ENCODE measurements at places on chromosomes 13 and 19.
A peak's percentile ranks its signal among the peaks of the same experiment; 100 is the strongest.

GRCh38 chr19:1875646-1876495 lies 9.4 kb downstream of the ABHD17A start:
- peak; percentile 98 for DNase-seq

DNA sequence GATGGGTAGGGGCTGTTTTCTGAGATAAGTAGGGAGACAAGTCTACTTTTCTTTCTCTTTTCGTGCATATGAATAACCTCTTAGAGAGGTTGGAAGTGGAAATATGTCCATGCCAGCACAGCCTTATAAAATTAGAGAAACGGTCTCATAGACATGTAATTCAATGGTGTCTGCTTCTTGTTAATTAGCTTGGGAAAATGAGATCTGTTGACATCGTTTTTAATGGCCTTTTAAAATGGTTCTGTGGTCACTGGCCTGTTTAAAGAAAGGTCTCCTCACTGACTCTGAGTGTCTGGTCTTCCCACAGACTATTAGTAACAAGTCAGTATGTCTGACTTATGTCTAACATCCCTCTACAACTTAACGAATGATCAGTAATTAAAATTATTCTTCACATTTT lies 487.1 kb downstream of the SLITRK6 start:
- DNase-seq = no peak

GRCh38 chr19:36916991-36917390 lies 859 bp downstream of the ZNF568 start:
- DNase-seq = no peak

- no peak for DNase-seq
Observed at GRCh38 chr13:103351035-103351828, 285.0 kb upstream of the SLC10A2 start.

DNA sequence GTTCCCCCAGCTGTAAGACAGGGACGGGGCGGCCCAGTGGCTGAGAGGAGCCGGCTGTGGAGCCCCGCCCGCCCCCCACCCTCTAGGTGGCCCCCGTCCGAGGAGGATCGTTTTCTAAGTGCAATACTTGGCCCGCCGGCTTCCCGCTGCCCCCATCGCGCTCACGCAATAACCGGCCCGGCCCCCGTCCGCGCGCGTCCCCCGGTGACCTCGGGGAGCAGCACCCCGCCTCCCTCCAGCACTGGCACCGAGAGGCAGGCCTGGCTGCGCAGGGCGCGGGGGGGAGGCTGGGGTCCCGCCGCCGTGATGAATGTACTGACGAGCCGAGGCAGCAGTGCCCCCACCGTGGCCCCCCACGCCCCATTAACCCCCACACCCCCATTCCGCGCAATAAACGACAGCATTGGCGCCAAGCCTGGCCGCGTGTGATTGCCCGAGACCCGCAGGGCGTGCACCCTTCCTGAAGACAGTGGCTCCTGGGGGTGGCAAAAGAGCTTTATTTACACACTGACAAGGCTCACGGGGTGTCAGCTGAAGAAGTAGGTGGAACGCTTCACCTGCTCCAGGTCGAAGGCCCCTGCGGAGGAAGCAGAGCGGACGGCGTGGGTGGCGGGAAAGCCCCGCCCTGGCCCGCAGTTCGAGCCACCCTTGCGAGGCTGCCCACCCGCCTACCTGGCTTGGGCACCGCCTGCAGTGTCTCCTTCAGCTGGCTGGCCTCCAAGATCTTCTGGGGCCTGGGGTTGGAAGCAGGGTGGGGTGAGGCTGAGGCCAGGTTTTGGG lies 16.4 kb downstream of the POLRMT start:
- no peak for DNase-seq

DNA sequence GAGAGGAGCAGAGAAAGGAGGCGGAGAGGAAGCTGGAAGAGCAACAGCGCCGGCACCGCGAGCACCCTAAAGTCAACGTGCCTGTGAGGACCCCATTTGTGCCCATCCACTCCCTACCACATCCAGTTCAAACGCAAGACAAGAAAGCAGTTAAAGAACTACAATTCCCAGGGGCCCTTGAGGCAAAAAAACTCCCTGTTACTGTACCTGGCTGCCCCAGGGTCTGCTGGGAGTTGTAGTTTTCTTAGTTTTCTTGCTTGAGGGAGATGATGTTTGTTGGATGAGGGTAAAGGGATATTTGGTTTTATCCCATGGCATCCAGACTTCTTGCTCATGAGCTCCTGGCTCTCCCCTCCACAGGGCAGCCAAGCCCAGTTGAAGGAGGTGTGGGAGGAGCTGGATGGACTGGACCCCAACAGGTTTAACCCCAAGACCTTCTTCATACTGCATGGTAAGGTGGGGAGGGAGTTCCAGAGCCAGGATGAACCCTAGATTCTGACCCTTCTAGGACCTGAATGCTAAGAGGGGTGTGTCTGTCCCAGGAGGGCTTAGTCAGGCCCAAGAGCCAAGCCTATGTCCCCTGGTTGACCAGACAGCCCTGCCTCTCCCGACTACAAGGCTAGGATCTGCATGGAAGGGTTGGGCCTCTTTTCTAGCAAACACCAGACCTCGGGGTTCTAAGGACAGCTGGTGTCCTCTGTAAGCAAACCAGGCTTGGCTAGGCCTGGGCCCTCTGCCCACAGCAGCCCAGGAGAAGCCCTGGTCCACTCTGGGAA lies 13.2 kb downstream of the NUCB1 start:
- DNase-seq = no peak

DNA sequence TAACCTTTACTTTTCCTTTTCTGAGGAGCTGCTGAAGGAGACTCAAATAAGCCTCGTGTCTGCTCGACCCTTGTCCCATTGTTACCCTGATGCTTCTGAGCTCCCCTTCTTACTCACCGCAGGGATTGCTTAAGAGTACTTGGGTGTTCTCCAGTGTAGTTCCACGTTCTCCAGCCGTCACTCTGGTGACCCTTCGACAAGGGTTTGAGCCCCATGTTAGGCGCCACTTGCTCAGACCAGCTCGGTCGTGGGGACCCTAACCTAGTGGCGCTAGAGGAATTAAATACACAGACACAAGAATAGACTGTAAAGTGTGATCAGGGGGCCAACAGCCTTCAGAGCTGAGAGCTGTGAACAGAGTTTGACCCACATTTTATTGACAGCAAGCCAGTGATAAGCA lies 10.3 kb downstream of the ZNF480 start:
- DNase-seq = no peak

GRCh38 chr19:35135389-35135909 lies 590 bp upstream of the LGI4 start:
- DNase-seq = peak; percentile 64

- DNase-seq = no peak
Observed at GRCh38 chr13:104832231-104832630, 1703.2 kb downstream of the EFNB2 start.

GRCh38 chr13:97243915-97244781 lies 22.0 kb downstream of the MBNL2 start:
- no peak for DNase-seq

- no peak for DNase-seq
Observed at GRCh38 chr19:1411255-1412191, 4.1 kb downstream of the DAZAP1 start.

DNA sequence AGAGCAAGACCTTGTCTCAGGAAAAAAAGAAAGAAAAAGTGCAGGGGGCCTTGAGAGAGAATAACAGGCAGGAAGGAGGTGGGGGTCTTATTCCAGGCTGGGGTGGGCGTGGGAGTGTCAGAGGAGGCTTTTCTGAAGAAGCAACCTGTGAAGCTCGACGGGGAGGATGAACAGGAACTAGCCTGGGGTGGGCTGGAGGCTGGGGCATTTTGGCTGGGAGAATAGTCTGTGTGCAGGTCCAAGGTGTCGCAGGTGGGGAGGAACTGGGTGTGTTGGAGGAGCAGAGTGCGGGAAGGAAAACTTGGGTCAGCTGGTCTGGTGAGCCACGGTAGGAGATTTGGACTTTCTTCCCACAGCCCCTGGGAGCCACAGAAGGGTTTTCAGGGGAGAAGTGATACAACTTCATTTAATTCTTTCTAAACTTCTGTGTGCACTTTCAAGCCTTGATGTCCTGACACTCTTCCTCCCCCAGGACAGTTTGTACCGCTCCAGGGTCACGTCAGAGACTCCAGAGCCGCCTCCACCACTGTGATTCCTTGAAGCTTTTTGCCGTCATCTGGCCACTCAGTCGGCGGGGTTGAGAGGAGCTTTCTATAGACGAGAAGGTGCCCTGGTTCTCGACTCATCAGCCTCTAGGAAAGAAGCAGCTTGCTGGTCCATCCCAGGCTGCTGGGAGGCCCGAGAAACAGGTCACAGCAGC lies 138.7 kb downstream of the SIPA1L3 start:
- DNase-seq = no peak

DNA sequence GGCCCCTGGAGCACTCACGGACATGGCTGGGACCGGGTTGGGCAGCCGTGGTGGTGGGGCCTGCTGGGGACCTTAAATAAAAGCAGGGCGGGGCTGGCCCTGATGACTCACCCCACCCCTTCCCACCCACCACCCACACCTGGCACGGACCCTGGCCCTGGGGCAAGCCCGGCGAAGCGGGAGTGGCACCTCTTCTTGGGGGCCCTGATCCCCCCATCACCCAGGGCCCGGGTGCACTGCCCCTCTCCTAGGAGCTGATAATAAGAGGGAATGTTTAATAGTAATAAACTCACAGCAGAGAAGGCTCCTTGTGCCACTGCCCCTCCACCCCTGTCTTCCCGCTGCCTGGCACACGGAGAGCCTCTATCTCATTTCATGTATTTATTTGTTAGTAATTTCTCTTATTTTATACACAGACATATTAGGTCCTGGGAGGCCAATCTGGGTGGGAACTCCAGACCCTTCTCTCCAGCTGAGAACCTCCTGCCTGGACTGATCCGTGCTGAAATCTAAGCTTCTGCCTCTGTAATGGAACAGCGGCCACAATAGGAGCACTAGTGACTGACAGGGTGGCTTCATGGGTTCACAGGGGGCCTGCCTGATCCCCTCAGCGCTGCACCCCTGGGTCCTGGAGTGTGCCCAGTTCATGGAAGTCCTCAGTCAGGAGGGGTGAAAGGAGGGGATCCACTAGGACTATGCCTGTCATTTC lies at the start of gene LGALS7:
Gene LGALS7, minus strand, starts transcription at position 49 of the 709 bp plus-strand sequence. Its CDS starts 25 bp downstream, at position 24.
- no peak for DNase-seq

- no peak for DNase-seq
Observed at GRCh38 chr13:101178406-101178805, 237.9 kb downstream of the NALCN start.

All from MM.1S (cell line).